T47D (cell line): ENCODE measurements at places on chromosomes 1 and 21.
A peak's percentile ranks its signal among the peaks of the same experiment; 100 is the strongest.

DNA sequence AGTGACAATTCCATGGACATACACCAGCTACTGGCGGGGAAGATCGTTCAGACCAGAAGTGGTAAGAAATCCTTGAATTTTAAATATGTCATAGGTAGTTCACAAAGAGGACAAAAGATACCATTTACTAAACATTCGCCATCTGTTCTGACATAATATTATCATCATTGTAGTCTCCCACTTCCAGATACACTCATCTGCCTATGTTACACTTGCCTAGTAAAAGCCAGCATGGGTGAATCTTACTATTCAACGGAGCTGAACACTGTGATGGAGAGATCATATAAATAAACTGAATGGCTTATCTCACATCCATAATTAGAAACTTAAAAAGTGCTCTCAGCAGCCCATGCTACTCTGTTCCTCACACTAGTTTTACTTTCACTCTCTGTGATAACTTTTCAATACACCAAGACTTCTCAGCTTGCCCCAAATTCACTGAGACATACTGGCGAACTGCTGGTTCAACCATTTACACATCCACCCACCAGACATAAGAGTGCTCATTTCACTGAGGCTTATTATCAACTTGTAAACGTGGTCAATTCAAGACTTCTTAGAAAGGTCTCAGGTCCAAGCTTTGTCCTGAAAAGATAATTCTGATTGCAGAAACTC, 463 bp upstream of the PRRC2C start:
- DNase-seq = no peak

- no peak for DNase-seq
Measured at GRCh38 chr1:160371346-160371631, 4.4 kb downstream of the NHLH1 start.

DNA sequence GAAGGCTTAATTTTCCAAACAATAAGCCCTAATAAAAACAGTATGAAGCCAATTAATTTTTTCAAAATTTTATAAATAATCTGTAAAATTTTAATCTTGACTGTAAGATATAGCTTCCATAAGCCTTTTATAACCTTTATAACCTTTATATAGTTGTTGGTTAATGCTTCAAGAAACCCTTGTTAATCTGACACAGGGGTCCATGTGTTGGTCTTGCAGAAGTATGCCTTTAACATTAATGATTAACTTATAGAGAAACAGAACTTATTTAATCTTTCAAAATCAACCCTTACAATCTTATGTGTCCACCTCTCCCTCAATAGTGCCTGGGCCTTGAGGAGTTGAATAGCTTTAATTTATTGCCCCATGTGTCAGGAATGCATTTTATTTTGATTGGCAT, 23.2 kb upstream of the HAO2 start:
- DNase-seq = no peak

GRCh38 chr1:19354531-19354981, 42.4 kb downstream of the SLC66A1 start:
- DNase-seq = no peak

DNA sequence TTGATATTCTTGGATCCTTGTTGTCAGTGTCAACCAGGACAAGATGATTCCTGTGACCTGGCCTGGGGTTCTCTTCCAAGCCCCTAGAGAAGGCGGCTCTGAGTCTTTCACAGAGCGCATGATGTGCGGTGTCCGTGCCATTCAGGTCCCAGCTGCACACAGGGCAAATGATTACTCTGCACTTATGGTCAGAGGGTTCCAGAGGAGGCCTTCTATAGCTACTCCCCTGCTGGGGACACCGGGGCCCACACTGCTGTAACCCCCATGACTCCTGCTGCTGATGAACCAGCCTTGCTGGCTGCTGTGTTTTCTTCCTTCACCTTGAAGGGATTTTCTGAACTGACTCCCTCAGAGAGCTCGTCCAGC, 1.5 kb downstream of the PTGFRN start:
- no peak for DNase-seq

GRCh38 chr21:28633839-28634555, 358.7 kb downstream of the LTN1 start:
- DNase-seq = no peak

DNA sequence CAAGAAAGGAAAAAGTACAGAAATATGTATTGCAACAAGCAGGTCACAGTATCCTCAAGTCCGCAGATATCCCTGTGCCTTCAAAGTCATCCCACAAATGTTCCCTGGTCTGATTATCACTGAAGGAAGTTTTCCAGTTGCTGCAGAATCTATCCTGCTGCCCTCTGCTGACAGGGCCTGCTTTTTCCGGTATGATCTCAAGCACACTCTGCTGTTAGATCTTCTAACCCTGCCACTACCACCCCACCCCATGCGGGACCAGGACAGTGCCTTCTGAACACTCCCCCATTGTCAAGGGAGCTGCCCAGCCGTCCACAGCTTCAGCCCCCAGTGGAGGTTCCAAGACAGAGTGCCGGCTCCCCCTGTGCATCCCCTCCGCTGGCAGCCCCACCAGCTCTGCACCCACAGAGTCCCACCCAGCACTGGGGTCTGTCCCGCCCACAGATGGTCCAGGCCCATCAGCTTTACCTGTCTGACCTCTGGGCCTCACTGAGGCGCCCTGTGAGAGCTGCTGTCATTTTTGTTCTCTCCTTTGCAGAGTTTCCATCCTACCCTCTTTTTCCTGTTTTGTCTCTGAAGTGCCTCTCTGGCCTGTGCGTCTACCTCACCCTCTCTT, 27.9 kb downstream of the FAM163A start:
- DNase-seq = no peak

- no peak for DNase-seq
Measured at GRCh38 chr21:34517491-34518245, 5.7 kb upstream of the KCNE1 start.

GRCh38 chr21:20760221-20760620, 238.0 kb upstream of the NCAM2 start:
- DNase-seq = no peak

DNA sequence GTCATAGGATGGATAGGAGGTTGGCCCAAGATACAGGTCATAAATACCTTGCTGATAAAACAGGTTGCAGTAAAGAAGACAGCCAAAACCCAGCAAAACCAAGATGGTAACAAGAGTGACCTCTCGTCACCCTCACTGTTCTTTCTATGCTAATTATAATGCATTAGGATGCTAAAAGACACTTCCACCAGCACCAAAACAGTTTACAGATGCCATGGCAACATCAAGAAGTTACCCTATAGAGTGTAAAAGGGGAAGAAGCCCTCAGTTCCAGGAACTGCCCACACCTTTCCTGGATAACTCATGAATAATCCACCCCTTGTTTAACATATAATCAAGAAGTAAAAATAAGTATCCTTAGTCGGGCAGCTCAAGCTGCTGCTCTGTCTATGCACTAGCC, 671.9 kb downstream of the PTPRC start:
- no peak for DNase-seq

GRCh38 chr1:9700340-9700739, 48.8 kb downstream of the PIK3CD start:
- DNase-seq = no peak

DNA sequence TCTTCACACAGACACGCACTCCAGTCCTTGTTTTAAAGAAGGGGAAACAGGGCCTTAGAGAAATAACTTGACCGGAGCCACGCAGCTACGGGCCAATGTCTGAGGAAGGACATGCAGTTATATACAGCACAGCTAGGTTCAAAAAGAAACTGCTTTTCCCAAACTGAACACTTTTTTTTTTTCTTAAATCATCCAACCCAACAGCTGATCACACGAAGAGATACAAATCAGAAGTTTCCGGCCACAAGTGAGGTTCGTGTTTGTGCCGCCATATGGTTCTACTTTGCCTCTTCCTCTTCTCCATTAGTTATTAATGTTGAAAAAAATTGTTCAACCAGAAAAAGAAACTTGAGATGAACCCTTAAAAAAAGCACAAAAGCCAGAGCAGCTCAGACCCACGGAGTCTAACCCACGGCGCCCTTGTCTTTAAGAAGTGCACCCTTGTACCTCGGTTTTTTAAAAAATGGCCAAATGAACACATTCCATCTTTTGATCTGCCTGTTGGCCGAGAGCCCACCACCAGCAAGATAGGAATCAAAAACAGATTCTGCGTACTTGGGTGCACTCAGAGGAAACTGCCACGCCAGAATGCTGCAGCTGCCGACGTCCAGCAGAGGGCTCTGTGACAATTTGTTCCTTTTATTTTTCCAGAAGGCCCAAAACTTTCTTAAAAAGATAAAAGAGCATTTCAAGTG, 78.9 kb downstream of the SLC66A1 start:
- DNase-seq = peak; percentile 52

DNA sequence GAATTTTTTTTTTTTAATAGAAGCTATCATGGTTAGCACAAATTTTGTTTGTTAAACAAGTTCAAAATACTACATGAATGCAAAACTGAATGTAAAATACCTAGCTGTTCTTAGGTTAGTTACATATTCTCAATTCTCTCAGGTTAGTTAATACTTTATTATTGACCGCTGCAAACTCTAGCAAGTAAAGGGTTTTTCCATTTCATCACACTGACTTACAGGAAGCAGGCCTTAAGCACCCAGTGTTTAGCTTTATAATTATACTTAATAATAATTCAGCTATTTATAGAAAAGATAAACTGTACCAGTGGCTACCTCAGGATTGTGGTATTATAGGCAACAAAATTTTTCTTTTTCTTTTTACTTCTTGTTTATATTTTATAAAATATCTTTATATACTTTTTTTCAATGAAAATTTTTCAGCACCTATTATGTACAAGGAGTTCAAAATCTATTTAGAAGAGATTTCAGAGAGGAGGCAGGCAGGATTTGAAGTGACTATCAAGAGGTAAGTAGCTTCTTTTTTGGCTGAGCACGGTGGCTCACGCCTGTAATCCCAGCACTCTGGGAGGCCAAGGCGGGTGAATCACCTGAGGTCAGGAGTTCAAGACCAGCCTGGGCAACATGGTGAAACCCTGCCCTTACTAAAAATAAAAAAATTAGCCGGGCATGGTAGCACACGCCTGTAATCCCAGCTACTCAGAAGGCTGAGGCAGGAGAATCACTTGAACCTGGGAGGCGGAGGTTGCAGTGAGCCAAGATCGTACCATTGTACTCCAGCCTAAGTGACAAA, 17.9 kb downstream of the PLPP3 start:
- DNase-seq = no peak

- DNase-seq = no peak
Measured at GRCh38 chr1:13450204-13450603, 40.0 kb downstream of the PRAMEF20 start.

GRCh38 chr1:165173409-165173808, 183.1 kb downstream of the LMX1A start:
- no peak for DNase-seq

DNA sequence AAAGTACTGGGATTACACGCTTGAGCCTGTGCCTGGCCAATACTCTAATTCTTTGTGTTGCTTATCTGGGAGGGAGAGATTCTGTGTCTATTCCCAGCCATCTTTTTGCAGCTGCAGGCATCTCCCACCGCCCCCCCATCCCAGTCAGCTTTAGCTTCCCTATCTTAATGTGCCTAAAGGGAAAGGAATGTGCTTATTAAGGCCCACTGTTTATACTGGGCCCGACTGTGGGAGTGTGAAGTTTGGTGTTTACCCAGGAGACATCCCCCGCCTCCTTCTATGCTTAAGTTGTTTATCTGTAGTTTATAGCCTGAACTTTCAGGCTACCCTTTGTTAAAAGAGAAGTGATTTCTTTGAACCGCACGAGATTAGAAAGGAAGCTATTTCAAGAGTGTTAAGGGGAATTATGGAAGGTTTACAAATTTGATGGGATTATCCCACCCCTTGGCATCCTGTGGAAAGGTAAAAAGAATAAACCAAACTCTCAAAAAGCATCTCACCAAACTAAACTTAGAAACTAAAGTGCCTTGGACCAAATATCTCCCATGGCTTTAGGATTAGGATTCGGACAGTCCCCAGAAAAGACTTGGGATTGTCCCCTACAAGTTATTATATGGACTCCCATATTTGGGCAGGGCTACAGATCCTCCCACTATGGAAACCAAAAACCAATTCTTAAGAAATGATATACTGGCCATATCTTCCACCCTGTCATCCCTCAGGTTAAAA, 25.5 kb upstream of the ZNF496 start:
- no peak for DNase-seq

- no peak for DNase-seq
Measured at GRCh38 chr1:87093286-87093685, 178.9 kb downstream of the HS2ST1 start.

GRCh38 chr1:205324781-205325180, 3.2 kb upstream of the NUAK2 start:
- no peak for DNase-seq

GRCh38 chr1:212760126-212760823, 31.3 kb downstream of the NSL1 start:
- no peak for DNase-seq

GRCh38 chr1:199522936-199523335, 504.6 kb upstream of the NR5A2 start:
- no peak for DNase-seq

DNA sequence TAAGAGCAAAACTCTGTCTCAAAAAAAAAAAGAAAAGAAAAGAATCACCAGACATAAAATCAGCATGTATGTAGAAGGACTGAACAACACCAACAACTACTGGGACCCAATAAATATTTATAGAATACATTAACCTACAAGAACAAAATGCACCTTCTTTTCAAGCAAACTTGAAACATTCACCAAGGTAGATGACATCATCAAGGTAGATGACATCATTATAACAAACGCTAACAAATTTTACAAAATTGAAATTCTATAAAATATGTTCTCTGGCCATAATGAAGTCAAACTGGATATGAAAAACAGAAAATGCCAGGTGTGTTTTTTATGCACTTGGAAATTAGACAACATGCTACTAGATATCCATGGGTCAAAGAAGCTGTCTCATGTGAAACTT, 220.2 kb upstream of the SNX7 start:
- DNase-seq = no peak

GRCh38 chr1:36248250-36248894, 24.1 kb downstream of the THRAP3 start:
- no peak for DNase-seq

- no peak for DNase-seq
Measured at GRCh38 chr1:15950302-15950701, 25.6 kb downstream of the ZBTB17 start.

- DNase-seq = no peak
Measured at GRCh38 chr1:214455971-214456867, 95.2 kb downstream of the PTPN14 start.

GRCh38 chr1:234958066-234958705, 170.5 kb downstream of the TOMM20 start:
- DNase-seq = peak; percentile 85

- no peak for DNase-seq
Measured at GRCh38 chr1:175377394-175377793, 184.8 kb upstream of the KIAA0040 start.
